ENCODE measurements at places on chromosomes 7 and 10. TPM values are rescaled to one million over a fixed set of nuclear protein-coding genes. Genes with fewer than 3 reads are reported as not detected.

The FKBP6 gene
- total RNA-seq, result not detected

The EVX1 gene
- not detected for total RNA-seq

The NKX1-2 gene
- total RNA-seq, result 0.22 TPM

The BAIAP2L1 gene
- total RNA-seq, result 14.0 TPM

- no peak for DNase-seq
Measured at GRCh38 chr10:89937494-89937893, 236.1 kb downstream of the KIF20B start.

DNA sequence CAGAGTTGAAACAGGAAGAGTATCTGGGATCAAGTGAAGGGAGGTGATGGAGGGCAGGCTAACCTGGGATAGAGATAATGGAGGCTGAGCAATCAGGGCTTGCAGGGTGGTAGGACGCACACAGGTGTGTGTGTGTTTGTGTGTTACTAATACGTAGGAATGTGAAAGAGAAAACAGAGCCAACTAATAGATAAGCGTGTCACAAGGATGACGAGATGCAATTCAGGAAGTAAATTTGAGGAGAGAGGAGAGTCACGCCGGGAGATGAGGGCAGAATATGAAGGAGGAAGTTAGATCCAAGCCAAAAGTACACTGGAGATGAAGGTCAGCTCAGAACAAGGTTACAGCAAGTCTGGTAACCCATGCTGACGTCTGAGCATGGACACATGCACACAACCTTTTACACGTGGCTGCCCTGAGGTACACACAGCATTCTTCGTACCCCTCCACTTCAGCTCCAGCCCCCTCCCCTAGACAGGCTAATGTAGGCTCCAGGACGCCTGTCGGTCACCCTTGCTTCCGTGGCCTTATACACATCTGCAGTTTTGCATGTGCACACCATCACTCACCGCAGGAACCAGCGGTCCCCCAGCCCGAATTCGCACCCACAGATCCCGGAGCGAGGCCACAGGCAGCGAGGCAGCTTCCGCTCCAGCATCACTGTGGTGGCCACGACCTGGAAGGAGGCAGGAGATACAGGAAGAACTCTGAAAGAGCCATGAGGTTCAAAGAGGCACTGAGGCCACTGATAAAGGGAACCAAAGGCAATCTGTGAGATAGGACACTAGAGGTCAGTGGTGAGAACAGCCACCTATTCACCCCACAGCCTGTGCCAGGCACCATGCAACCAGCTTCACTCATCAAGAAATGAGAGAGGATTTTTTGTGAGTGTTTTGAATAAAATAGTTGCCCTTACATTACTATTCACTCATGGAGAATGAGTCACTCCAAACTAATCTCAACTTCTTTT, 23.7 kb upstream of the TRPV6 start:
- DNase-seq, result peak; percentile 42

DNA sequence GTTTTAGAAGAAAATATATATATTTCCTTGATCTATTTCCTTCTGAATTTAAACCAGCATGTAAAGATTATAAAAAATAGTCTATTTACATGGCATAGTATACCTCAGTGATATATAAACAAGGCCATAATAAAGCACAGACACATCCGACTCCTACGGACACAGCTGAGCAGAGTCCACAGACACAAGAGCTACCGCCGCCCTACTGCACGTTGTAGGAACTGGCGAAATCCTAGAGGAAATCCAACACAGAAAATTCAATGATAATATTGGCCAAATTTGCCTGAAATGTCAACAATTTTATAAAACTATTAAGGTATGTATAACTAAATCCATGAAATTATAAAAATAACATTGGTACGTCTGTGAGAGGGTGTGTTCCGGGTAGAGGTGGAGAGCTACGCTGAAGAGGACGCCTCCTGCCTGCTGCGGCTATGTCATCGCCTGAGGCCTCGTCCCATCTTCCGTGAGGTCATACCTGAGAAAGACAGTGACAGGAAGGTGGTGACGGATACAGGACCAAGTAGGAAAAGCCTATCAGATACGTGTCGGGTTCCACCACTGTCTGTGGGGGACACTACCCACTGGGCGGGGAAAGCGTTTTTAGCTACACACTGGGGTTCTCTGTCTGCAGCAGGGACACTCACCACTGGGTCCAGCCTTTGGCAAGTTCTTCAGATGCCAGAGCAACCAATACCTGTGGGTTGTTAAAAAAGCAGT, 29.3 kb upstream of the NCAPG2 start:
- DNase-seq, result no peak

GRCh38 chr10:69934768-69935167, 117.9 kb upstream of the MACROH2A2 start:
- no peak for DNase-seq

DNA sequence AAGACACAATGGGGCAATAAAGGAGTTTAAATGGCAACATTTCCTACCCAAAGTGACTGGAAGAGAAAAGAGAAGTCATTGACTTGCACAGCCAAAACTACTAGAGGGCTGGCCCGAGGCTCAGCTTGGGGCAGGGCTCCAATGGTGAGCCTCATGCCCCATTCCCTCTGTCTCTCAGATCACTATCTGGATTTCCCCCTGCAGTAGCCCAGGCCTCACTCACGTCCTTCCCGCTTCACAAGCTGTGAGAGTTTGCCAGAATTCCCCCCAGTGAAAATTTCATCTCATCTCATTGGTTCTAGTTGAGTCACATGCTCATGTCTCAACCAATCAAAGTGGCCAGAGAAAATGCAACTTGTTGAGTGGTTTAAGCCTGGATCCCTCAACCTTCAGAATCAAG, 181.3 kb downstream of the WDR11 start:
- DNase-seq, result no peak

- DNase-seq, result no peak
Measured at GRCh38 chr7:31382722-31383121, 42.2 kb upstream of the NEUROD6 start.

DNA sequence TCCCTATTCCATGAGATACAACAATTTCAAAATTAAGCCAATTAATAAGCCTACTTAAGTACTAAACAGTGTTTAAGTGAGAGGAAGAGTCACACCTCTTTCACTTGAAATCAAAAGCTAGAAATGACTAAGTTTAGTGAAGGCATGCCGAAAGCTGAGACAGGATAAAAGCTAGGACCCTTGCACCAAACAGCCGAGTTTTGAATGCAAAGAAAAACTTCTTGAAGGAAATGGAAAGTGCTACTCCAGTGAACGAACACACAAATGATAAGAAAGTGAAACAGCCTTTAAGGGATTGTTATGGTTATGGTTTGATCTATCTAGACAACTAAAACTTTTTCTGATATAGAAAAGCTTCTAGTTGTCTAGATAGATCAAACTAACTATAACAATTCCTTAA, 135.4 kb upstream of the KMT2E start:
- DNase-seq, result no peak

GRCh38 chr7:155741805-155742204, 70.5 kb downstream of the SHH start:
- no peak for DNase-seq

DNA sequence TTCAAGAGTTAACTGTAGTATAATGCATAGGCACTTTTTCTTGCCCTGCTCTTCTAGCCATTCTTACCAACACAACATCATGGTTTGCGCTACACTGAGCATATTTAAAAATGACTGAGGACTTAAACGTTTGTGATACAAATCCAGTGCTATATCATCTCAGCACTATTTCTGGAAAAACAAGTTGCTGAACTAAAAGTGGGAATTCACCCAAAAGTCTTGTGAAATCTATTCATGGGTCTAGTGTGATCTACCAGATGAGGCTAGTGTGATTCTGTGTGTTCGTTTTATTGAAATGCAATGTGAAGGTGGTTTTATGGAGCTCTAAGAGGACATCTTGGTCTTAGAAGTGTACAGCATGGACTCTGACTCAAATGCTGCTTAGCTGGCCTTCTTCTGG, 584.6 kb upstream of the POM121L12 start:
- no peak for DNase-seq

DNA sequence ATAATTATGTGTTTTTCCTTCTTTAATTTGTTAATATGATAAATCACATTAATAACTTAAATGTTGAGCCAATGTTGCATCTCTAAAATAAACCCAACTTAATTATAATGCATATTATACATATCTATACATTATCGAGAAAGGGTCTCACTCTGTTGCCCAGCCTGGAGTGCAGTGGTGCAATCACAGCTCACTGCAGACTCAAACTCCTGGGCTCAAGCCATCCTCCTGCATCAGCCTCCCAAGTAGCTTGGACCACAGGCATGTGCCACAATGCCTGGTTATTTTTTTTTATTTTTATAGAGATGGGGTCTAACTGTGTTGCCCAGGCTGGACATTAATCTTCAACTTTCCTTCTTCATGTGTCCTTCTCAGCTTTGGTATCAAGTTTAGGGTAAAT, 98.9 kb downstream of the INHBA start:
- DNase-seq, result no peak

- peak; percentile 40 for DNase-seq
Measured at GRCh38 chr7:12490107-12490688, 80.3 kb upstream of the SCIN start.

DNA sequence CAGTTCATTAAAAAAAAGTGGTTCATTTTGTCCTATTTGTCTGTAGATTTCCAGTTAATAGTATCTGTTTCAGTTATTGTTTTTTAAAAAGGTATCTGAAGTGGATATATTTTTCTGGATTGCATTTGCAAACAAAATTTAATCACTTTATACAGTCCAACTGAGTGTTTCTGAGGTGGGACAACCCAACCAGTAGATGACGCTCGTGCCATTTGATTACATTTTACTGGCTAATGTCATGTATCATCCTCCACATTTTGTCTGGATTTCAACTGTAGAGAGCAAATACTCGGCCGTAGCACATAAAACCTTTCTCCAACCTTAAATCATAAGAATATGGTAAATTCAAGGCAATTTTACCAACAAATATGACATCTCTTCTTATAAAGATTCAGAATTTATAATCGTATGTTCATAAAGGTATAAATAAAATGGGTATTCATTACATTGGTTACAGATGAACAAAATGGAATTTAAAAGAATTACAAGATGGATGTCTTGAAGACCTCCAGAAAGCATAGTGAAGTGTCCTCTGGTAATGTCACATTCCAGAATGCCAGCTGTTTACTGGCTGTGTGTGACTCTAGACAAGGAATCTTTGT, 789.0 kb downstream of the PHTF2 start:
- peak; percentile 69 for DNase-seq
